Mesenchymal stem cell (in vitro differentiated cells and primary cell): ENCODE measurements at places on chromosomes 3 and 15.

DNA sequence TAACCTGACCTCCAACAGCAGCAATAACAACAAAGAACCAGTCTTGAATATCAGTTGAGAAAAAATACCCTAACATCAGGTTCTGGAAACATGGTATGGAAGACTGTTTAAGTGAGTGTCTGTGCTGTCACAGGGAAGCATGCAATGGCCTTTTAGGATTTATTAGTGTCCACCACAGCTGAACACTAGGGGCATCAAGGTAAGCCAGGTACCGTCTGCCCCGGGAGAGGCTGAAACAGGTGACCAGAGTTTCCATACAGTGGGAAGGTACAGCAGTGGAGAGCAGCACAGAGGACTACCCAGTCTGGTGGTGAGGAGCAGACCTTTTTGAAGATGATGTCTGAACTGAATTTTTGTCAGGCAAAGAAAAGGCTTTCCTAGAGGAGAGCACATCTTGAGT lies 18.4 kb downstream of the ZDHHC23 start:
- H3K4me3 ChIP-seq, result no peak overlapping the region
- no peaks in the 10 kb centered on the region for H3K36me3 ChIP-seq
- H3K4me1 ChIP-seq, result no peaks in the 10 kb centered on the region
- H3K27ac ChIP-seq, result no peak overlapping the region

GRCh38 chr3:143063018-143063417 lies 56.6 kb upstream of the CHST2 start:
- no peak overlapping the region for H3K4me3 ChIP-seq
- DNase-seq, result peak; percentile 77
- H3K27me3 ChIP-seq, result no peaks in the 10 kb centered on the region
- H3K4me1 ChIP-seq, result no peaks in the 10 kb centered on the region
- H3K27ac ChIP-seq, result no peak overlapping the region

DNA sequence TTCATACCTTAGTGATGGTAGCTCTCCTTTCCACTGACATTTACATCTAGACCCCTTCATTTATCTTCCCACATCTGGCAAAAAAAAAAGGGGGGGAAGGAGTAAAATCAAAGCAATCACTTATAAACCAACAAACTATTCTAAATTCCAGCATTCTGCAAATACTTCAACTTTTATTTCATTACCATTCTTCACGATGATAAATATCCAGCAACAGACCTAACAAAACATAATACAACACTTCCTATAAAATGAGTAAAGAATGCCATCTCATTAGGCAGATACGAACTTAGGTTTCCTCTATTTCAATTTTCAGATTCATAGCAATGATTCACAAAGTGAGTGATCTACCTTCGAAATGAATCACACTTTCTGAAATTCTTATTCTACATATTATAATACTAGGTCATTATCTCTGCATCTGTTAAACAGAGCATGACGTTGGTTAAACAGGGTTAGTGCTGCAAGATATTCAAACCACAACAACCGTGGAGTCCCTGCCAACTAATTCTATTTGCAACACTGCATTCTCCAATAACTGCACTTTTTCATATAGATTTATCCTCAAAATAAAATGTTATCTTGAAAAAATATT lies at the start of gene LRRFIP2:
TSS of gene LRRFIP2 (minus strand) at position 51 of the 595 bp plus-strand sequence. CDS start 25,599 bp downstream, outside the sequence.
- H3K4me3 ChIP-seq, result peak within 1 kb of the TSS; percentile 98
- no peak for DNase-seq
- H3K27ac ChIP-seq, result peak within 1 kb of the TSS; percentile 94
- H3K27me3 ChIP-seq, result no peaks in the 10 kb centered on the region
- peaks cover 5% of the 10 kb centered on the region for H3K4me1 ChIP-seq

- H3K27me3 ChIP-seq, result no peaks in the 10 kb centered on the region
- peak; percentile 68 for DNase-seq
- no peak overlapping the region for H3K4me3 ChIP-seq
- H3K4me1 ChIP-seq, result no peaks in the 10 kb centered on the region
Measured at GRCh38 chr3:112582244-112582874, 20.5 kb downstream of the SLC35A5 start.

GRCh38 chr15:60396958-60397771 lies 621 bp downstream of the ANXA2 start:
- H3K4me3 ChIP-seq, result peak overlapping the region; percentile 90
- peak; percentile 82 for DNase-seq
- H3K27me3 ChIP-seq, result no peaks in the 10 kb centered on the region
- H3K36me3 ChIP-seq, result peaks cover 11% of the 10 kb centered on the region
- peak overlapping the region; percentile 99 for H3K27ac ChIP-seq

GRCh38 chr3:126746395-126747177 lies 42.5 kb downstream of the CHCHD6 start:
- no peak overlapping the region for H3K27ac ChIP-seq
- H3K36me3 ChIP-seq, result peaks cover 5% of the 10 kb centered on the region
- H3K4me1 ChIP-seq, result peaks cover 14% of the 10 kb centered on the region

DNA sequence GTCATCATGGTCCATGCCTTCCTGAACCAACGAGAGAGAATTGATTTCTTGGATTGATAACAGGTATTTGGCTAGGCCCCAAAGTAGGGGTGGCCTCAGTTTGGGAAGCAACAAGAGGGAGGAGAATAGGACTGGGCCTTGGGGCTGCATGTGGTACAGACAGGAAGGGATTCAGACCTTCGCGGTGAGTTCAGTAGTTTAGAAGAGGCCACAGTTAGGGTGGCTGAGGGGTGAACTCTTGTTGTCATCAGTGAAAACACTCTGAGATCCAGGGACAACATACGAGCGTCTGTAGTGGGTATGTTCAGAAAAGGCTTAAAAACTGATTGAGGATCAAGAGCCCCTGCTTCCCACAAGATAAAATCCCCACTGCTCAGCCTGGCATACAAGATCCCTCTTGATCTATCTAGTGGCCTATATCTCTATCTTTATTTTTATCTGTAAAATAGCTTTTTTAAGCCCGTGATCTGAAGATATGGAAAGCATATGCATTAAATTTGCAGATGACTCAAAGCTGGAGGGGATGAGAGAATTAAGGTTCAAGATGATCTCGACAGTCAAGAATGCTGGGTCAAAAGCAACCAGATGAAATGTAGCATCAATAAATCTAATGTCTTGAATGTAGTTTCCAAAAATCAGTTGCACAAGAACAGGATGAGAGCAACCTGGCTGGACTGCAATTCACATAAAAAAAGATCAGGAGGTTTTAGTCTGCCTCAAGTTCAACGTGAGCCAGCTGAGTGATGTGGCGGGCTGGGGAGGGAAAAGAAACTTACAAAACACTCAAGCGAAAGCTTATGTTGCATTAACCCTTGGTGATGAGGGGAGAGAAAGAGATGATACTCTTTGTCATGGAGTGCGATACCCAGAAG lies 221.1 kb upstream of the TLE3 start:
- no peaks in the 10 kb centered on the region for H3K4me1 ChIP-seq
- no peaks in the 10 kb centered on the region for H3K36me3 ChIP-seq

GRCh38 chr3:28840976-28841376 lies 439.9 kb upstream of the RBMS3 start:
- DNase-seq, result no peak
- no peak overlapping the region for H3K27ac ChIP-seq
- H3K4me3 ChIP-seq, result no peak overlapping the region
- H3K4me1 ChIP-seq, result peaks cover 7% of the 10 kb centered on the region
- peaks cover 15% of the 10 kb centered on the region for H3K27me3 ChIP-seq

- DNase-seq, result no peak
- H3K4me1 ChIP-seq, result peaks cover 6% of the 10 kb centered on the region
- H3K4me3 ChIP-seq, result no peak overlapping the region
- H3K27ac ChIP-seq, result no peak overlapping the region
- no peaks in the 10 kb centered on the region for H3K36me3 ChIP-seq
Measured at GRCh38 chr3:54845011-54845410, 82.8 kb downstream of the LRTM1 start.

DNA sequence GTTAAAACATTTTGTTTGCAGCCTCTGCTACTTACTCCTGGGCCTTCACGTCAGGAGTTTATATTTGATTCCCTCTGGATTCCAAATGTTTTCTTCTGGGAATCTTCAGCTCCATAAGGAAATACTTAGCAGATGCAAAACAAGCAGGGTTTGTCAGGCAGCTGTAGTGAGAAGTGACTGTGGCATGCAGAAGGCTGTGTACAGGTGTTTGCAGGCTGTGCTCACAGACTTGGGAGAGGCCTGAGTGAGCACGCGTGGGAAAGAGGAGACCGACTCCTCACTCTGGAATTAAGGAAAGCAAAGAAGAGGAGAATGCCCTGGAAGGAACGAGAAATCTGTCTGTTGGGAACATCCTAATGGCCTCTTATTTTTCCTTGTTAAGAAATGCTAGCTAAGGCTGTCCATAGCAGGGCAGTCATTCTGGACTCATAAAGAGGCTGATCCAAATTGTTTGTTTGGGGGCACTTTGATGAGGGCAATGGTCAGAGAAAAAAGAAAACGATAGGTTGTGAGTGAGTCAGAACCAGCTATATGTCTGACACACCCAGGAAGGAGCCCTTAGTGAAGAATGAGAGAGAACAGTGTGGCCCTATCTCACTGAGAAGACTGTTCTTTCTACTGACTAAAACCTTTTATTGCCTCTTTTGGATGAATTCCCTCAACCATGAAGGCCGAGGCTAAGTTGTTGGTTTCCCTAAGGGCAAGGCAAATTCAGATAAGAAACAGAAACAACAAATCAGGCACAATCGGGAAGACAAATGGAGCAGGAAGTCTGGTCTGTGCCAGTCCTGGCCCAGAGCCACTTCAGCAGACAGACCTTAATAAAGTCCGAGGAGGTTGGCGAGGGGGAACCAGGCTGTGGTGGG lies 82.6 kb downstream of the TGFBR2 start:
- peaks cover 17% of the 10 kb centered on the region for H3K4me1 ChIP-seq
- no peaks in the 10 kb centered on the region for H3K27me3 ChIP-seq
- H3K36me3 ChIP-seq, result peaks cover 12% of the 10 kb centered on the region
- no peak overlapping the region for H3K4me3 ChIP-seq
- peak; percentile 72 for DNase-seq

GRCh38 chr15:25683911-25684310 lies 179.2 kb downstream of the ATP10A start:
- H3K27ac ChIP-seq, result no peak overlapping the region
- H3K4me1 ChIP-seq, result peaks cover 16% of the 10 kb centered on the region
- no peaks in the 10 kb centered on the region for H3K27me3 ChIP-seq

- peak; percentile 18 for DNase-seq
- no peaks in the 10 kb centered on the region for H3K27me3 ChIP-seq
Measured at GRCh38 chr15:95254263-95254662, 1022.9 kb downstream of the MCTP2 start.

DNA sequence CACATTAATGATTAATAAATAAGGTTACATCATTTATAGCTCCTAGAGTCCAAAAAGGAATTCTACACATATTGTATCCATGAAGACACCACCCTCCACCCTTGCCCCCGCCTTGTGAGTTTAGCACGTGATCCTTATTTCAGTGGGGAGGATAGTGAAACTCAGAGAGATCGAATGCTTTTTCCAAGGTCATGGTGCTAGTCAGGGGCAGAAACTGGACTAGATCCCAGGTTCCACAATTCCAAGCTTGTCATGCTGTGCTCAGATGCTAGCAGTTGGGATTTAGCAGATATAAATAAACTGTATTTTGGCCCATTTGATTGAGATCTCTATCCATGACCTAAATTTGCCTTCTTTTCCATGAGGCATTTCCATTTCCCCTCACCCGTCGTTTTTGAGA lies 227.4 kb upstream of the THRB start:
- no peaks in the 10 kb centered on the region for H3K4me1 ChIP-seq
- H3K36me3 ChIP-seq, result no peaks in the 10 kb centered on the region
- DNase-seq, result no peak
- no peak overlapping the region for H3K27ac ChIP-seq
- H3K4me3 ChIP-seq, result no peak overlapping the region

- no peak overlapping the region for H3K27ac ChIP-seq
- DNase-seq, result no peak
- H3K27me3 ChIP-seq, result peaks cover 9% of the 10 kb centered on the region
- no peaks in the 10 kb centered on the region for H3K36me3 ChIP-seq
- H3K4me3 ChIP-seq, result no peak overlapping the region
- no peaks in the 10 kb centered on the region for H3K4me1 ChIP-seq
Measured at GRCh38 chr3:169286992-169287391, 376.5 kb downstream of the MECOM start.

DNA sequence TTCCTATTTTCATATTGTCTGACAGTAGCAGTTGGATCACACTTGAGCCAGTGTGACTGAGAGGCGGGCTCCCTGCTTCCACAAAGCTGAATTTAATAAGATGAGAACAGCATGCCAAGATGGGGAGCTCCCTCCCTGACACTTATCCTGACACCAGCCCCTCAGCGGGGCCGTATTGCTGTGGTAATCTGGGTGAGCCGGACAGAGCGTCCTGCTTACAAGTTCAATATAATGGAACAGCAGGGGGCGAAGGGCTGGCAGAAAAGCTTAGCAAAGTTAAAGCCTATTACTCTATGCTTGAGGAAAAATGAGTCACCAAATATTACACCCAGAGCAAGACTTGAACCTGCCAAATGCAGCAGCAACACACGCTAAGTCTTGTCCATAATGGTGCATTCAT lies 163.8 kb upstream of the CMC1 start:
- no peak overlapping the region for H3K27ac ChIP-seq
- H3K4me3 ChIP-seq, result no peak overlapping the region
- H3K27me3 ChIP-seq, result no peaks in the 10 kb centered on the region
- DNase-seq, result no peak
- no peaks in the 10 kb centered on the region for H3K36me3 ChIP-seq
- no peaks in the 10 kb centered on the region for H3K4me1 ChIP-seq

GRCh38 chr3:99250821-99251355 lies 349.4 kb upstream of the DCBLD2 start:
- H3K4me1 ChIP-seq, result peaks cover 4% of the 10 kb centered on the region
- no peak overlapping the region for H3K4me3 ChIP-seq
- H3K27ac ChIP-seq, result no peak overlapping the region
- no peaks in the 10 kb centered on the region for H3K36me3 ChIP-seq
- no peaks in the 10 kb centered on the region for H3K27me3 ChIP-seq

DNA sequence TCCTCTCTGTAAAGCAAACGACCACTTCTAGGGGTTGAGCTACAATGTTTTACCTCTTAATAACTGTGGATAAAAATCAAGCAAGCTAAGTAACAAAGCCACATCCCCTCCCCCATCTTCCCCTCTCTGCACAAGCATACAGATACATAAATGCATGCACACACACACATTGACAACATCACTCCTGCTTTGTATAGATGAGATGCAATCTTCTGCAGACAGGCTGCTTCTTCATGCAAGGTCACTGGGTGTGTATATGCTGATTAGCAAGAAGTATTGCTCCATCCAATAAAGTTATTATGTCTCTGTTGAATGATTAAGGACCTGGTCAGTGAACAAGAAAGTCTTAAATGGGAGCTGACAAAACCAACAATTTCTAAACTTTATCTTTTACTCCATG lies 8.8 kb upstream of the ATP11B start:
- no peaks in the 10 kb centered on the region for H3K27me3 ChIP-seq
- no peak overlapping the region for H3K27ac ChIP-seq
- no peaks in the 10 kb centered on the region for H3K4me1 ChIP-seq
- no peak overlapping the region for H3K4me3 ChIP-seq
- no peak for DNase-seq
